ENCODE measurements at places on chromosomes 2 and 18.

DNA sequence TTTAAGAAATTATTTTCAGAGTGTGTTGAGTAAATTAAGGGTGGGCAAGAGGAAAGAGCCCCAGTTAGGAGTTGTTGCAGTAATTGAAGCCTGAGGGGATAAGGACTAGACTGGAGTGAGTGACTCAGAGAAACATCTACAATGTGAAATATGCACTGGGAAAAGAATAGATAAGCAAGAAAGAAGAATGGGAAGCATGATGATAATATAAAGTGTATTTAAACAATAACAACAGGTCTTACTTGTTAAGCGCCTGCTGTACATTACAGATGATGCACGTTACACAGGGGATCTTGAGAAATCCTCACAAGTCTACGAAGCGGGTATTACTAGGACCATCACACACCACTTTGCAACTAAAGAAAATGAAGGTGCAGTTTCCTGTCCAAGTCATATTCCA, 73.6 kb upstream of the STK17B start:
- no peak overlapping the region for H3K27ac ChIP-seq
- DNase-seq: no peak
- no peaks in the 10 kb centered on the region for H3K27me3 ChIP-seq
- no peaks in the 10 kb centered on the region for H3K36me3 ChIP-seq
- peaks cover 7% of the 10 kb centered on the region for H3K4me1 ChIP-seq

DNA sequence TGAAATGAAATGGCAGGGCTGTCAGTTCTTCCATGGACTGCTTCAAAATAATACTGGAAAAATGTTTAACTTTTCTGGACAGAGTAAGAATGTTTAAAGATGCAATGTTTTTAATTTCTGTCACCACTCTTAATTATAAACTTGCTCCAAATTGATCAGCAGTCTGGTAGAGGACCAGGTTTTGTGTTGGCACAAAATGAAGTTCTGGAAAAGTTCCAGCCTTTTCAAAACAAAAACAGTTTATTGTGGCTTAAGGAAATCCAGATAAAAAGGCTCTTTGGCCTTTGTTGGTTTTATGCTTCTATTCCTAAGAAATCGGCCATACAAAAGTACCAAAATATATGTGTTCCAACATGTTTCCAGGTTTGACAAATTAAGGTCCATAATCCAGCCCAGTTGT, 48.8 kb downstream of the PTRHD1 start:
- no peaks in the 10 kb centered on the region for H3K27me3 ChIP-seq
- no peak overlapping the region for H3K4me3 ChIP-seq
- no peaks in the 10 kb centered on the region for H3K36me3 ChIP-seq

DNA sequence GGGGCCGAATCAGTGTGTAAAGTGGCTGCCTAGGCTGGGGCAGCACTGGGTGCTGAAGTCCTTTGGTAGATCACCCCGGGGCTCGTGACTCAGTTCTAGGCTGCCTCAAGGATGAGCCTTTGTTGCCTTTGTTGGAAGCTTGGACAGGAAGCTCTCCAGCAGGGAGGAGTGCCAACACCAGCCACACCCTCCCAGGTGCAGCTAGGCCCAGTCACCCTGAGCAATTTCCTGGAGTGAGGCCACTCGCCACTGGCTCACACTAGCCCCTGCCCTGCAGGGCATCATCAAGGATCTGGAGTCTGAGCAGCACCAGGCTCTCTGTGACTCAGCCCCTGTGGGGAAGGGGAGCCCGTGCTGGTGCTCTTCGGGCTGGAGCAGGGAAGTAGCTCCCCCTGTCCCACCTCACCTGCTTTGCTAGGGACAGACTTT, 6.7 kb upstream of the SDC1 start:
- H3K36me3 ChIP-seq: no peaks in the 10 kb centered on the region
- H3K4me1 ChIP-seq: no peaks in the 10 kb centered on the region
- H3K27ac ChIP-seq: peak overlapping the region; percentile 44
- no peaks in the 10 kb centered on the region for H3K27me3 ChIP-seq
- peak; percentile 93 for DNase-seq

GRCh38 chr2:42545841-42546390, 22.5 kb upstream of the MTA3 start:
- H3K36me3 ChIP-seq: no peaks in the 10 kb centered on the region
- no peak overlapping the region for H3K27ac ChIP-seq
- H3K27me3 ChIP-seq: no peaks in the 10 kb centered on the region
- H3K4me3 ChIP-seq: no peak overlapping the region

DNA sequence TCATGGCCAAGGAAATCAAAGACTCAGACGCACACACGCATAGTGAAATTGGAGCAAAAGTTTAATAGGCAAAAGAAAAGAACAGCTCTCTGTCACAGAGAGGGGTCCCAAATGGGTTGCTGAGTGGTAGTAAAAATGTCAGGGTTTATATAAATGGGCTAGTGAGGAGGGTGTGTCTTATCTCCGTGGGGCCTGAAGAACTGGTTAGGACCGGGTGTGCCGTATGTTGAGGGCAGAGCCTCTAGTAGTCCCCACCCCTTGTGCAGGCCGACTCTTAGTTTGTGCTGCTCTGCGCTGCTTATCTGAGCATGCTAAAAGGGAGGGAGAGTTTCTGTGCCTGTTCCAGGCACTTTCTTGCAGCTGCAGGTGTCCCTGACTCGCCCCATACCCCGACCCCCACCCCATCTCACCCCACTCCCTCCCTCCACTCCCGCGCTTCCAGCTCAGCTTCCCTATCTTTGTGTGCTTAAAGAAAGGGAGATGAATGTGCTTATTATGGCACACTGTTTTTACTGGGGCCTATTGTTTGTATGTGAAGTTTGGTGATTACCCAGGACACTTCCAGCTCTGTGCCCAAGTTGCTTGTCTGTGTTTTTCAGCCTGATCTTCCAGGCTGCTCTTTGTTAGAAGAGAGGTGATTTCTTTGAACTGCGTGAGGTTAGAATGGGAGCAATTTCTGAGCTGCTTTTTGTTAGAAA, 167.4 kb downstream of the SPAG16 start:
- no peaks in the 10 kb centered on the region for H3K27me3 ChIP-seq
- H3K4me3 ChIP-seq: no peak overlapping the region
- H3K4me1 ChIP-seq: no peaks in the 10 kb centered on the region
- DNase-seq: peak; percentile 82
- H3K36me3 ChIP-seq: no peaks in the 10 kb centered on the region

DNA sequence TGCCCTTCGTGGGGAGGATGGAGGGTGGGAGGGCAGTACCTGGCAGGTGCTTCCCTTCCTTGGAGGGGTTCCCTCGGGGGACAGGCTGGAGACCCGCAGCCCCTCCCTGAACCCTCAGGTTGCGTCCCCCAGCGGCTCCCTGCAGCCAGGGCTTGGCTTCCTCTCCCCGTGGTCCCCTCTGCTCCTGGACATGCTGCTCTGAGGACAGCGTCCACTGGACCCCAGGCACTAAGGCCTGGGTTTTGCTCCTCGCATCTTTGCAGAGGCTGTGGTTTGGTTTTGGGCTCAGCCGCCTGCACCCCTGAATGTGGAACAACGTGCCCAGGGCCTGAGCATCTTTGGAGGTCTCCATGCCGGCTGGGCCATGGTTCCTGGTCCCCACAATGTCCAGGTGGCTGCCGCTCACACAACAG, 133.5 kb downstream of the PTGR3 start:
- no peaks in the 10 kb centered on the region for H3K27me3 ChIP-seq
- no peaks in the 10 kb centered on the region for H3K4me1 ChIP-seq
- no peak overlapping the region for H3K4me3 ChIP-seq

GRCh38 chr2:227720680-227721079, 2.9 kb upstream of the SLC19A3 start:
- no peak overlapping the region for H3K4me3 ChIP-seq
- no peaks in the 10 kb centered on the region for H3K4me1 ChIP-seq
- no peak for DNase-seq
- no peaks in the 10 kb centered on the region for H3K36me3 ChIP-seq
- no peaks in the 10 kb centered on the region for H3K27me3 ChIP-seq
- no peak overlapping the region for H3K27ac ChIP-seq

GRCh38 chr2:95314964-95315611, 17.9 kb downstream of the KCNIP3 start:
- no peaks in the 10 kb centered on the region for H3K27me3 ChIP-seq
- H3K4me1 ChIP-seq: no peaks in the 10 kb centered on the region
- no peak overlapping the region for H3K4me3 ChIP-seq

DNA sequence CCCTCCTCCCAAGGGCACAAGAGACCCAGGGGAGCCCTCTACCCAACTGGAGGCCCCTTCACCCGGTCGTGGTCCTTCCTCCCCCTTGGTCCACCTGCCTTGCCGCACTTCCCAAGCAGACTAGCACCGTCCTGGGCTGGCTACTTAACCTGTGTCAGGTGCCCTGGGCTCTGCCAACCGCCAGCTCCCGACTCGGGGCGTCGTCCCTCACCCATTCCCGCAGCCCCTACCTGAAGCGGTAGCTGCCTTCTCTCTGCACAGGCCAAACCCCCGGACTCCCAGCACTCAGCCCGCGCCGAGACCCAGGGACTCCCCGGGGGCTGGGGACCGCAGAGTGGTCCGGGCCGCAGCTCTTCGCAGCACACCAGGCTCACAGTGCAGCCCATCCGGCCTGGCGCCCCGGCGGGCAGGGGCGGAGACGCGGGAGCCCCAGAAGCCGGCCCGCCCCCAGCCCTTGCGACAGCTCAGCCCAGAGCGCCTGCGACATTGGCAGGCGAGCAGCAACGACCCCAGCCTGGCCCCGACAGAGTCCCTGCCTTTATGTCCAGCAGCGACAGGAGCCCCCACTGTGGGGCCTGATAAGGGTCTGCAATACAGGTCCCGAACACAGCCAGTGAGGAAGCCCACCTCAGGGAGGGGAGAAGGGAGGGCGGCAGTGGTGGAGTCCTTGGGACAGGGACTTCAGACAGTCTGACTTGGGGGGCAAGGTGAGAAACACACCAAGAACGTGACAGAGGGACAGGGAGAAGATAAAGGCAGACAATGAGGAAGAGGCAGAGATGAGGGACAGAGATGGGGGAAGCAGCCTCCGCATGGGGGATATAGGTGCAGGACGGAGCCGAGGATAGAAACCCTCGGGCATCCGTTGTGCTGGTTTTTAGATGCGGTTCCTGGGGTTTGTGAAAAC, 31.0 kb upstream of the TNS1 start:
- no peaks in the 10 kb centered on the region for H3K4me1 ChIP-seq
- H3K4me3 ChIP-seq: peak overlapping the region; percentile 9
- H3K27me3 ChIP-seq: no peaks in the 10 kb centered on the region
- H3K27ac ChIP-seq: no peak overlapping the region

GRCh38 chr2:217975626-217976025, 27.2 kb downstream of the TNS1 start:
- H3K27me3 ChIP-seq: no peaks in the 10 kb centered on the region
- no peak for DNase-seq
- no peak overlapping the region for H3K4me3 ChIP-seq
- H3K36me3 ChIP-seq: no peaks in the 10 kb centered on the region
- H3K4me1 ChIP-seq: no peaks in the 10 kb centered on the region
- no peak overlapping the region for H3K27ac ChIP-seq

DNA sequence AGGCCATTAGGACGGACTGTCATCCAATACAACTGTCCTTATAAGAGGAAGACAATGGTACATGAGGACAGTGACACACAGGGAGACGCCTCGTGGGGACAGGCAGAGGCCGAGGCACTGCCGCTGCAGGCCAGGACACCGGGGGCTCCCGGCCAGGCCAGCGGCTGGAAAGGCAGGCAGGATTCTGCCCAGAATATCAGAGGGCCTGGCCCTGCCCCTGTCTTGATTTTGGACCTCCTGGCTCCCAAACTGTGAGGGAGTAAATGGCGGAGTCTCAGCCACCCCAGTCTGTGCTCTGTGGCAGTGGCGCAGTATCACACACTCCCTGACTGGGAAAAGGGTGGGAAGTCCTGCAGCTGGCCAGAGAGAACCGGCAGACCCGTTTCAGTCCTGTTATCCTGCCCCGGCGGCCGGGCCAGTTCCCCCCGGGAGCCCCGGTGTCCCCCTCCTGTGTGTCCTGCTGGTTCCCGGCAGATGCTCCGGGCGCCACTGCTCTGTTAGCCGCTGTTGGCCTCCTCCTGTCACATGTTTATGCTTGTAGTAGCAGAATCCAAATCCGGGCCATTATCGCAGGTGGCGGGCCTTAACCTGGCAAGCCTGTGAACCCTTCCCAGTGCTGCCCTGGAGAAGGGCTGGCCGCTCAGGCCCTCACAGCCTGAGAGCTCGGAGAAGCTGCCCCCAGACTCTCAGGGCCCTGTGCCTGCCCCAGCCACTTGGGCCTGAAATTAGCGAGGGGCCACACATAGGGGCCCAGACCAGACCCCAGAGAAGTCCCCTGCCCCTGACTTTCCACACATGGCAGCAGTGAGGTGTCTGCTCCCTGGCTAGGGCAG, 31.4 kb upstream of the TAF1B start:
- no peaks in the 10 kb centered on the region for H3K36me3 ChIP-seq
- H3K27me3 ChIP-seq: no peaks in the 10 kb centered on the region
- DNase-seq: no peak
- no peak overlapping the region for H3K4me3 ChIP-seq

- H3K27ac ChIP-seq: no peak overlapping the region
- H3K4me1 ChIP-seq: no peaks in the 10 kb centered on the region
- H3K4me3 ChIP-seq: no peak overlapping the region
- DNase-seq: no peak
- H3K27me3 ChIP-seq: no peaks in the 10 kb centered on the region
Measured at GRCh38 chr18:72181241-72181764, 362.8 kb downstream of the CBLN2 start.

DNA sequence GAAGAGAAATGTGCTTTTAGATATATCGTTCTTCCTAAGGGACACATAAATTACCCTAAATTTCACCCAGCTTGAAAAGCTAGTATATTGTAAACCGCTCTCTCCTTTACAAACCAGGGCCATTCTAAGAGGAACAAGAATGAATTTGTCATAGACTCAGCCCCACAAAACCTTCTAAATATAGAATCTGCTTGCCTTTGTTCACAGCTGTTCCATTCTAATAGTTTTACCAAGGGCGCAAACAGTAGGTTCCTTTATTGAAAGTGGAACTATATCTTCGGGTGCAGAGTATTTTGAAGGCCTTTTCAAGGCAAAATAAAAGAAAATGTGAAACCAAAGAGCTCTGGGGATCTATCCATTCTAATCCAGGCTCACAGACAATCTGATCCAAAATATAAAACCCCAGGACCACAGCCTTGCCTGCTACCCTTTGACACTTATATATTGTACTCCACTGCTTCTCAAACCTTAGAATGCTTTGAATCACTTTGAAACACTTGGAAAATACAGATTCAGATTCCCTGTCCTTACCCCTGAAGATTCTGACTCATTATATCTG, 316.8 kb downstream of the PAX3 start:
- H3K27me3 ChIP-seq: no peaks in the 10 kb centered on the region
- DNase-seq: no peak
- H3K36me3 ChIP-seq: no peaks in the 10 kb centered on the region
- H3K4me3 ChIP-seq: no peak overlapping the region

GRCh38 chr2:57920342-57920939, 126.2 kb upstream of the VRK2 start:
- no peaks in the 10 kb centered on the region for H3K36me3 ChIP-seq
- DNase-seq: no peak
- no peak overlapping the region for H3K27ac ChIP-seq
- H3K4me3 ChIP-seq: no peak overlapping the region

GRCh38 chr2:148643421-148643820, 1.1 kb upstream of the EPC2 start:
- no peak for DNase-seq
- H3K27ac ChIP-seq: no peak overlapping the region
- H3K36me3 ChIP-seq: no peaks in the 10 kb centered on the region
- H3K27me3 ChIP-seq: no peaks in the 10 kb centered on the region
- no peak overlapping the region for H3K4me3 ChIP-seq

Measured in colonic mucosa (tissue), 4 donors.